ENCODE measurements at places on chromosomes 4 and X.
A peak's percentile ranks its signal among the peaks of the same experiment; 100 is the strongest.

- no peak for DNase-seq
Measured at GRCh38 chr4:168398589-168398988, 80.0 kb upstream of the DDX60 start.

- DNase-seq = no peak
Measured at GRCh38 chrX:123803331-123803983, 56.4 kb upstream of the XIAP start.

GRCh38 chr4:147789596-147789995, 57.7 kb downstream of the ARHGAP10 start:
- DNase-seq = no peak

- DNase-seq = no peak
Measured at GRCh38 chr4:2924765-2925301, 38.4 kb downstream of the NOP14 start.

GRCh38 chr4:139530833-139531427, 25.1 kb downstream of the SETD7 start:
- peak; percentile 49 for DNase-seq

DNA sequence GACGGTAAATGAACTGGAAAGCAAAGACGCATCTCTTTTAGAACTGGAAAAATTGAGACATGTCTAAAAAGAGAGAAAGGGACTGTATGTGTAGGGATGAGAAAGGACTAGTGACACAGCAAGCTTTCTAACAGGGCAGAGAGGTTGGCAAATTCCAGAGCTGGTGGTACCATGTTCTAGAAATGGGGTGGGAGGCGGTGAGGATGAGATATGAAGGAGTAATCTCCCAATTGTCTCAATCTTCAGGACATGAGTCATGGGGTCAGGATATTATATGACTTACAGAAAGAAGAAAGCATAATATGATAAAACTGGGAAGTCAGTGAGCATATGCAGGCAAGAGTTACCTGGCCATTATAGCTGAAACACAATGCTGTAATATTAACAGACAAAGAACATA, 14.2 kb downstream of the TAB3 start:
- DNase-seq = no peak

Measured in activated T-cell treated with anti-CD3 and anti-CD28 coated beads, Interleukin-2, amount 50 U/mL, for 4 hours (primary cell).